ENCODE measurements at places on chromosomes 3 and 15.

DNA sequence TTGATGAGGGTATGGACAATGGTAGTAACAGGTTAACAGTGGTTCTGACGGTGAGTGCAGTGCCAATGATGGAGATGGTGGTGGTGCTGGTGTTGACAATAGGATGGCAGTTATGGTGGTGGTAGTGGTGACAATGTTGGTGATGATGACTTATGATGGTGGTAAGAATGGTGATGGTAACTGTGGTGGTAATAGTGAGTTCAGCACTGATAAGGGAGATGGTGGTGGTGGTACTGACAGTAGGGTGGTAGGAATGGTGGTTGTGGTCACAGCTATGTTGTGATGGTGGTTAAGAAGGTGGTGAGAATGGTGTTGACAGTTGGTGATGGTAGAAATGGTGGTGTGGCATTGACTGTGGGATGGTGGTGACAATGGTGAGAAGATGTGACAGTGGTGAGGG is 13.4 kb upstream of the INSYN1 start:
- DNase-seq: no peak

DNA sequence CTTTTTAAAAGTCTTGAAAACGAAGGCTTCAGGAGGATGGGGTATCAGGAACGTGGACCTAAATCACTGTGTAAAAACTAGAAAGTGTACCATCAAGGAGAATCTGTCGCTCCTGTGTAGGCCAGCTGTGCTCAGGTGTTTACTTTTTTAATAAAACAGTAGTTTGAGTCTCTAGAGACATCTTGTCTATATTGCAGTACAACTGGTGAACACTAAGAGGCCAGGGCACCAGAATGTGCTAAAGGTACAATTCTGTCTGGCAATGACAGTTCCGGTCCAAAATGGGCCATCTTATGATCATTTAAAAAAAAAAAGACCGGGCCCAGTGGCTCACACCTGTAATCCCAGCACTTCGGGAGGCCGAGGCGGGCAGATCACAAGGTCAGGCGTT is 61.8 kb upstream of the MCF2L2 start:
- no peak for DNase-seq

DNA sequence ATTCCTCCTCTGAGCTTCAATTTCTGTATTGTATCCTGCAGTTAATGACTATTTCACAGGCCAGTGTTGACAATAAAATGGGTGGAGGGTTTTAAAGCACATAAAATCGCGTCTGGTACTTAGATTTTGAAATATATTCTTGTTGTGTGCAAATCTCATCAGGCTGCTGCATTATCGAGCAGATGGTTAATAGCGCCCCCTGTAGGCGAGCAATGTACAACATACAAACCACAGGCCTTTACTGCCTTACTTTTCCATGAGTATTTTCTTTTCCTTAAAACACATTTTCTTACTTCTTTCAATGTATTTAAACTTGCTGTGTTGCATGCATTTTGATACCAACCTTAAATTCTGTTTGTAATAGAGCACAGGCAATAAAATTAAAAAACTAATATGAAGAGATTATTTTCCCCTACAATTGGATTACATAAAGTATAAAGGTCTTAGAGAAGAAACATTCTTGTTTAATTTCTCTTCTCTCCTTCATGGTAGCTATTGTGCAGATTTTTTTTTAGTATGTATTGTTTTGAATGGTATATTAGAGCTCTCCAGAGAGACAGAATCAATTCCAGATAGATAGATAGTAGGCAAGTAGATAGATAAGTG is 608.4 kb downstream of the CADM2 start:
- DNase-seq: peak; percentile 63

- DNase-seq: peak; percentile 83
These were observed 68.6 kb downstream of the FILIP1L start for GRCh38 chr3:100045696-100046095.

DNA sequence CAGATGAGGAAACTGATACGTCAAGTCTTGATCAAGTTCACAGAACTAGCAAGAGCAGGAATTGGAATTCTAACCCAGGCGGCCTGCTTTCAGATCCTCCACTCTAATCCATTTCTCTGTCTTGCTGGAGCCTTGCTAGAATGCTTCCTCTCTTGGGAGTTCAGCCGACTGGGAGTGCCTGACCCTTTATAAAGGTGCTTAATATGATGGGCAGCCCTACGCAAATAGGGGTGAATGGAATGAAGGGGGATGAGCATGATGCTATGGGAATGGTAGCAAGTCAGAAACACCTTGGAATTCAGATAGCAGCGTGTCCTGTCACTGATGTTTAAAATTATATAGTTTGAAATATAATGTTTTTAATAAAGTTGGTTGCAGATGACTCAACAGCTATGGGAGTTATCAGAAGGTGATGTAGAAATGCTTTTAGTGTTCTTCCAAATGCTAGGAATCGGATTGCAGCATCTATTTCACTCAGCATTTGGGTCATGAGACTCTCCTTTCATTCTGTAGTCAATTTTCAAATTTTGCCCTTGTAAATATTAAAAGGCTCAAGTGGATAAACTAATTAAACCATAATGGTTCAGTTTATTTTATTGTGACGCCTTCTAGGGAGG is 150.7 kb downstream of the FNDC3B start:
- no peak for DNase-seq

GRCh38 chr15:84816694-84817465 is at the start of gene ALPK3:
ALPK3 (plus strand) TSS chr15:84817356; CDS start chr15:84817453, 97 bp downstream.
- DNase-seq: peak; percentile 47
